ENCODE measurements at places on chromosomes 2 and 18.

GRCh38 chr18:39481281-39481680, 1915.7 kb upstream of the CELF4 start:
- DNase-seq: no peak

- DNase-seq: no peak
Measured at GRCh38 chr2:206056286-206056685, 29.7 kb downstream of the INO80D start.

DNA sequence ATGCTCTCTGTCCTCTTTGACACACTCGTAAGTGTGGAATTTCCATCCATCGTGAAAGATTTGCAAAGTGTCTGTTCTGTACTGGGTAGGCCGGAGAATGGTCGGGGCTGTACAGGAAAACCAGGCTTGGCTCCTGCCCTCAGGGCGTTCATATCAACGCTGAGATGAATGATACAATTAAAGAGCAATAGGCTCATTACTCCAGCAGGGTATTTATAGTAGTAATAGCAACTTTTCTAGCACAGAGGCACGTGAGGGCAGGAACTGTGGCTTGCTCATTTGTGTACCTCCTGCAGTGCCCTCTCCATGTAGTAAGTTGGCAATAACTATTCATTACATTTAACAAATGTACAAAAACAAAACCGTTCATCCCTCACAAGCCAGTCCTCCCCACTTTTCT, 5.3 kb upstream of the NCK2 start:
- no peak for DNase-seq

GRCh38 chr2:28594332-28595108, 98.7 kb downstream of the PLB1 start:
- peak; percentile 85 for DNase-seq

DNA sequence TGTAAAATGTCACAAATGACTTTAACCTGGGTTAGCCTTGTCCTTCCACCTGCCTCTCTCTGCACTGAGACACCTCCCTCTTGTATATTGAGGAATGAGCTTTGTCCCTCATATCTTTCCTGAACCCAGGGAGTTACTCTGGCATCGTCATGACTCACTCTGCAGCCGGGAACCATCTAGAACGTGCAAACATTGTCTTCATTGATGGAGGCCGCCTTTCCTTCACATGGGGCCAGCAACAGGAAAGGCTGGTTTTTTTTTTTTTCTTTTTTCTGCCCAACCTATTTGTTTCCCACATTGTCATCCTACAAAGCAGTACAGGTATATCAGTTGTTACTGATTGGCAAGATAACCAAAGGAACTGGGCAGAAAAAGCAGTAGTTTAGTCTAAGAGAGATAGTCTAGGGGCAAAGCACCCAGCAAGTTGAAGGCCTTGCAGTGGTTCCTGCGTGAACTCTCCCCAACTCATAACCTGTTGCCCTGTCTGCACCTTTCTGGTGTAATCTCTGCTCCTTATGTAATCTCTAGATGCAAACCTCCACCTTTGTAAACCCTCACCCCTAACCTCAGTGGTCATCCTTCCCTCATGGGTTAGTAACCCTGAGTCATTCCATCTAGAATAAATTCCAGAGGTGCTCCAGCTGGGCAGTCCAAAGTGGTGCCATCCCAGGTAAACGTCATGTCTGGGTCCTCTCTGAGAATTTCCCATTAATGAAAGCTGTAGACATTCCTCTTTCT, 38.3 kb downstream of the SLC40A1 start:
- no peak for DNase-seq

DNA sequence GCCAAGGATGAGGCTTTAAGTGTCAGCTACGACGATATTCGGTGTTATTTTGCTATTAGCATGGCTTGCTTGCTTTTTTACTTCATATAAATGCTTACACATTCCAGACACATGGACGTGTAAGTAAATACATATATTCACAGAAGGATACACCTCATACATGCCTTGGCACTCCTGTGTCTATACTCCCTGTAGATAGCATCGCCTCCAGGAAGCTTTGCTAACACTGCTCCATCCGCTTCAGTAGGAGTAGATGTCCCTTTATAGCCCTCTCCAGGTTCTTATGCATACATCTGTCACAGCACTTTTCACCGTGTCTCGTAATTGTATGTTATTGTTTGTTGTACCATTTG, 27.5 kb upstream of the KCTD1 start:
- DNase-seq: no peak

GRCh38 chr2:220940646-220941045, 631.5 kb downstream of the EPHA4 start:
- DNase-seq: no peak

- no peak for DNase-seq
Measured at GRCh38 chr2:71778936-71779773, 325.8 kb downstream of the DYSF start.

Measured in activated gamma-delta T cell treated with Interleukin-2 at 50 U/mL for 16 hours (primary cell).